Iris pigment epithelial cell (primary cell): ENCODE measurements at places on chromosomes 7 and 10.

- no peak for DNase-seq
These were observed 687.3 kb downstream of the MAGI2 start for GRCh38 chr7:78765943-78766729.

DNA sequence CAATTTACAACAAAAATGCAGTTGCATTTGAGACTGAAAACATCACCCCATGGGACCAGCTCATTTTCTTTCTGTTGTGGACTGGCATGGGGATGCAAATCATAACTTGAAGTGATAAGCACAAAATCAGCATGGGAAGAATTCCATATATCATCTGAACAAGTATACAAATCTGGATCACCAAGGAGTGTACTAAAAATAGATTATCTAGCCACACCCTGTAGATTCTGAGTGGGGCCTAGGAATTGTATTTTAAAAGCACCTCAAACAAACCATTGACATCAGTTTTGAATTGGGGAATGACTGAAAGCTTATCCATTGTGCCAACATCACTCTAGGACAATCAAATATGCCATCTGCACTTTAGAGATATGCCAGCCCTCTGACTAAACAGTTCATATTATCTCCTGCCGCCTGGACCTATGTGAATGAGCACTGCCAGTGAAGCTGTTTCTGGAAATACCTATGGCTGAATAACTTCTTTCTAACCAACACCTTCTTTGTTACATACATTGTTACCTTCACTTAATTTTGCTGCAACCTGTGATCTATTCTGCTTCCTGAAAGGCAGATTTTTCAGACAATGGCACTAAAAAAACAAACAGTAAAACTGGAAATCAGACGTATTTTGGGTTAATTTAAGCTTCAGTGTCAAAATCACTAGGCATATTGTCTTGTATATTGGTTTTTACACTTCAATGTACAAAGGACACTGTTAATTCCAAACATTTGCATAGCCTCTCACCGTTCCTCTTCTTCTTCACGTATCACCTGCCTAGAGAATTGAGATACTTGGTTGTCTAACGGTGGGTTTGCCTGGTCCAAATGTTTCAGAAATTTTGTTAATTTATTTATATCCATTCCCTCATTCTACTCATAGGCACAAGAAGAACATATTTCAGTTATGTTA lies 42.4 kb upstream of the HGF start:
- no peak for DNase-seq

DNA sequence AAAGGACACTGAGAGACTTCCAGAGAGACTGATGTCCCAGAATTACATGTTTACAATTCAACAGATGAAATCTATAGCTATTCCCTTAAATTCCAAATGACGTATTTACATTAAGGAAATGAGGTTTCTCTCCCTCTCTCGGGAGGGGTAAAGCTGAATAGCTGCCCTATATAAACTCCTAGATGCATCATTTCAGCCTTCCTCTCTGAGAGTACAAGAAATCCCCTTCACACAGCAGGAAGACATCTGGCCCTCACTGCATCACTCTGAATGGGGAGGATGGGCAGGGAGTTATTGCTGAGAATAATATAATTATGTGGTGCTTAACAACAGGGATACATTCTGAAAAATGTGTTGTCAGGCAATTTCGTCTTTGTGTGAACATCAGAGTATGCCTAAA lies 11.0 kb downstream of the POT1 start:
- no peak for DNase-seq

DNA sequence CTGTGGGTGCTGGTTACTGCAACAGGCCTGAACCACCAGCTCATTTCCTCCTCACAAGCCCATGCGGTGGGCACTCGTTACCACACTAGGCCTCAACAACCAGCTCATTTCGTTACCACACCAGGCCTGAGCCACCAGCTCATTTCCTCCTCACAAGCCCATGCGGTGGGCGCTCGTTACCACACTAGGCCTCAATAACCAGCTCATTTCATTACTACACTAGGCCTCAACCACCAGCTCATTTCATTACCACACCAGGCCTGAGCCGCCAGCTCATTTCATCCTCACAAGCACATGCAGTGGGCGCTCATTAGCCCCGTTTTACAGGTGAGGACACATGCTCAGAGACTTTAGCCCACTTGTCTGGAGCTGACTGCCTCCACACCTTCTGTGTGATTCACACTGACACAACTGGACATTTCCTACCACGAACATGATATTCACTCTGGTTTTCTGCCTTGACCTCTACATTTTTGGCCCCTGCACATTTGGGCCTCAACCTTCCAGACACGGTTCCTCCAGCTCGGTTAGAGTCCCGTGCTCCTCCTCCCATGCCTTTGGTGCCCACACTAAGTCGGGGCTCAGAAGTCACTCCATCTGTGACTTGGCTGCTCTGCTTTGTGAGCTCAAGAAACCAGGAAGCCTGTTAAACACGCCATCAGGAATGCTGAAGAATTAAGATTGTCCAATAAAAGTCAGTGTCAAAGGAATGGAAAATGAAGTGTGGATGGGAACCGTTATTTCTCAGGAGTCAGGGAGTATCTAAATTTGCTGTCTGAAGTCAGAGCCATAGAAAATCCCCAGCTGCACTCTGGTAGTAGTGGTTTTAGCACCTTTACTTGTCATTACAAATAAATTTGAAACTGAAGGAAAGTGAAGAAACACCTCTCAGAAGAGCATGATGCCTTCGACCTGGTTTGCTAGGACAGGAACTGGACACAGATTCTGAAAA lies 55.8 kb upstream of the LANCL2 start:
- DNase-seq, result peak; percentile 12

- peak; percentile 77 for DNase-seq
These were observed 92.2 kb upstream of the DDC start for GRCh38 chr7:50657341-50657873.

GRCh38 chr10:3239066-3239919 lies 66.7 kb upstream of the PITRM1 start:
- peak; percentile 56 for DNase-seq

GRCh38 chr10:70335246-70335613 lies 47.2 kb downstream of the LRRC20 start:
- DNase-seq, result no peak

DNA sequence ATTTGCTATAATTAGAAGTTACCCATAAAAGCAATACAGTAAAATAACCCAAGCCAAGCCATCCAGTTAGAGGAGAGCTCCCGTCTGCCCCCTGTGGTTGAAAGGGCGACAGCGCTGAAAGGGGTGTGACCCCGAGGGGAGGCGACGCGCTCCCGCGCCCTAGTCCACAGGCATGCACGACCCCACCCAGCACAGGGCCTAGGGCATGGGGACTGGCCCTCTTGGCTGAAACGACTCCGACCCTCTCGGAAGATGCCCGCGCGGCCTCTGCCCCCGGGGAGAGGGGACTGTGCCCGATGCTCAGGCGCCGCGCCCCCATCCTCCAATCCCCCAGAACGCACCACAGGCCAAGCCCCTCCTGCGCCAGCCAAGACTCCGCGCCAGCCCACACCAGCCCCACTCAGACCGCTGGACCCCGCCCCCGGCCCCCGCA lies 64.0 kb downstream of the CSGALNACT2 start:
- DNase-seq, result peak; percentile 20

GRCh38 chr7:92044940-92045339 lies 89.3 kb downstream of the CYP51A1 start:
- no peak for DNase-seq

- no peak for DNase-seq
These were observed 754.3 kb downstream of the LRMDA start for GRCh38 chr10:76185471-76186301.

- DNase-seq, result no peak
These were observed 7.3 kb upstream of the FOXL3 start for GRCh38 chr7:282621-283020.

GRCh38 chr7:149285603-149286002 lies 23.6 kb downstream of the ZNF783 start:
- DNase-seq, result peak; percentile 28

GRCh38 chr10:104300002-104300735 lies 31.2 kb downstream of the GSTO2 start:
- peak; percentile 99 for DNase-seq

- DNase-seq, result peak; percentile 90
These were observed 28.7 kb upstream of the NAMPT start for GRCh38 chr7:106313456-106313901.

- DNase-seq, result no peak
These were observed 422.1 kb downstream of the RPS24 start for GRCh38 chr10:78455811-78456210.

DNA sequence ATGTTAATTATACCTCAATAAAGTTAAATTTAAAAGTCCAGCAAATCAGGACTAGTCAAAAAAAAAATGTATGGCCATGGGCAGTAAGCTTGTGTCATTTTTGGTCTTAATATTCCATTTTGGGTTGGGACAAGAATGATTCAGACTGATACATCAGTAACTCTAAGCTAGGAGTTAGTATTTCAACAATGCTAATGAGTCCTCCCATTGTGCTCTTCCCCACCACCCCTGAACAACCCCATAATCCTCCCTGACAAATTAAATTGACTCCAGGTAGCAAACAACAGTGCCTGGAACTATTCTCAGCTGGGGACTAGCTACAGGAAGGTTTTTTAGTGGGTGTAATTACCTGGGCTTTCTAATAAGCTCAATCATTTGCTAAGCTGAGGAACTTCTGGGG lies 30.7 kb upstream of the KCNIP2 start:
- no peak for DNase-seq

GRCh38 chr7:79386688-79387422 lies 66.6 kb downstream of the MAGI2 start:
- DNase-seq, result peak; percentile 82

- DNase-seq, result no peak
These were observed 116.3 kb upstream of the GDF10 start for GRCh38 chr10:47183704-47184041.

DNA sequence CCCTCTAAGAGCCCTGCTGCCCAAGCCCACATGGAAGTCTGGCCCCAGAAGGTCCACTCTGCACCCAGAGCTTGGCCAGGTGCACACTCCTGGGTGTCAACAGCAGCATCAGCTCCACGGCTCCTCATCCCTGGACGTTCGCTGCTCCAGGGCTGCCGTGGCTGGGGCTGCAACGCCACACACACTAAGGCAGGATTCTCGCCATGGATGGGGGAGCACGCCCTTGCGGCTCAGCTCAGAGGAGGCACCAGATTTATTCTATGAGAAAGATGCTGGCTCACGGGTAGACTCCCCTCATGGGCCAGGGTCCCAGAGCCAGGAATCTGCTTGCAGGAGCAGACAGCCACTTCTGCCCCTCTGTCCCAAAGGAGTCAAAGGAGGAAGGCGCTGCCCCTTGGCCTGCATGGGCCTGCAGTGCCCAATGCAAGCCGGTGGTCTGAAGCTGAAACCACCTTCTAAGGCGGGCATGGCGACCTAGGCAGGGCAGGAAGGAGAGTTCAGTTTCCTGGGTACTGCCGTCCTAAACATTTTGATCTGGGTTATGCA lies 42.1 kb downstream of the CFAP46 start:
- DNase-seq, result no peak

DNA sequence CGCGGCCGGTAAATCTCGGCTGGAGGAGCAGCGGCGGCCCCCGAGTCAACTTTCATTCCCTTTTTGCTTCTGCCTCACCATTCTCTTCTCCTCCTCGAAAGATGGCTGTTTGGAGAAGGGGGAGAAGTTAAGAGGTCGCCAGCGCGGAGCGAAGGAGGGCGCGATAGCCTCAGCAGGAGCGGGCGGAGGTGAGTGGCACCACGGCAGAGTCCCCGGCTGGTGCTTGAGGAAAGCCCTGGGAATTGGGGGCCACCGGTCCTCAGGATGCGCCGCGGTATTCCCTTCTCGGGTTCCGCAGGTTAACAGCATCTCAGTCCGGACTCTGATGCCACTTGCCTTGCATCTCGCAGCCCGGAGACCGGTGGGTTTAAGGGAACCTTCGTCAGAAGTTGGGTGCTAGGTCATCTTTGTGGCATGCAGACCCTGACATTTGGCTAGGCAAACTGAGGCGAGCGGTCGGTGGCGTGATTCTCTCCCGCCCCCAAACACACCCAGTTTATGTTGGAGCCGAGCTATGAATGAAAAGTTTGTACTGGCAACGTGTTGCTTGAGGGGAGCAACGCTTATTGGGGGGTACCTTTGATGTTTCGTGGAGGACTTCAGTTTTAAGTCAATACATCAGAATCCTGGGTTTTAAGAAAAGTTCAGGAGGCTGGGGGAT lies 59.5 kb upstream of the PRPS1L1 start:
- peak; percentile 9 for DNase-seq

- no peak for DNase-seq
These were observed 92.3 kb downstream of the BMPR1A start for GRCh38 chr10:86848747-86849146.

DNA sequence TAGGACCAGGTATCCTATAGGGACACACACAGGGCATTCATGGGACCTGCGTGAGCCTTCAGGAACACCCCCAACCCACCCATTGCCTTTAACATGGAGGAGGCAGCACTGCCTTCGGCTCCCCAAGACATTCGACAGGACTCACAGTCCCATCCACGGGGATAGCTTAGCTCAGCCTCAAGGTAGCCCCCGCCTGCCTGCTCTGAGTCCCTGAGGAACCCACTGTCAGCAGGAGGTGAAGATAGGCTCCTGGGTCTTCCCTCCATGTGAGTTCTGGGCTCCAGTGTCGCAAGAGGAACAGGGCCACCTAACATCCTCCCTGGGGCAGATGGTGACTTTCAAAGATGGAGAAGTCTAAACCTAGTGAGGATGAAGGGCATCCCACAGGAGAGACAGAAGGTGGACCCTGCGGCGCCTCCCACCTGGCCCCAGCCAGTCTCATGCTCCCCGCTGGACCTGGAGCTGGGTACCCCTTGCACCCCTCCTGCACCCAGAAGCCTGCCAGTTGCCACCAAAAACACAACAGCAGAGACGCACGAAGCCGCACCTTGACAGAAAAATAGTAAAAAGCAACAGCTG lies 4.9 kb upstream of the ADIRF start:
- DNase-seq, result no peak
